ENCODE measurements at places on chromosomes 4 and X.

DNA sequence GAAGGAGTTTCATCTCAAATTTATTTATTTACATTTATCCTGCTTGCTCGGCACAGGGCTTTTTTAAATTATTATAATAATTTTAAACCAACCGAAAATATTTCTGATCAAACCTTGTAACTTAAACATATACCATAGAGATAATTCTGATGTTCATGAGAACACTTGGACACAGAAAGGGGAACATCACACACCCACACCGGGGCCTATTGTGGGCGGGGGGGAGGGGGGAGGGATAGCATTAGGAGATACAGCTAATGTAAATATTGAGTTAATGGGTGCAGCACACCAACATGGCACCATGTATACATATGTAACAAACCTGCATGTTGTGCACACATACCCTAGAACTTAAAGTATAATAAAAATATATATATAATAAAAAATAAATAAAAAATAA, 2.9 kb downstream of the ANXA5 start:
- DNase-seq = no peak

GRCh38 chr4:107562316-107562715, 157.7 kb downstream of the PAPSS1 start:
- no peak for DNase-seq

DNA sequence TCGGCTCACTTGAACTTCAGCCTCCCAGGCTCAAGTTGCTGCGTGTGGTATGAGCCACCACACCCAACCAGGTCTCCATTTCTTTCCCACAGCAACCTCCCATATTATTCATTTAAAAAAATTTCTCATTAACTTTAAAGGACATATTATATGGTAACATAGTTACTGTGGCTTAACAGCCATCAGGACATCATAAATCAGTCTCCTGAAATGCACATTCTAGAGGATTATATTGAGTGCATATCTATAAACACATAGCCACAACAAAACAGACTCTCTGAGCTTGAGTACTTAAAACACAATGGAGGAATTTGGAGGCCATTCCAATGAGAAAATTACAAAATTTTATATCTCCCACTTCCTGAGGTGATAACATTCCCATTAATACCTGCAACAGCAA, 61.5 kb downstream of the CORIN start:
- DNase-seq = no peak

- no peak for DNase-seq
Observed at GRCh38 chrX:119459181-119459580, 9.1 kb upstream of the SLC25A5 start.
